Astrocyte of the spinal cord (primary cell): ENCODE measurements at places on chromosomes 7 and 10.

DNA sequence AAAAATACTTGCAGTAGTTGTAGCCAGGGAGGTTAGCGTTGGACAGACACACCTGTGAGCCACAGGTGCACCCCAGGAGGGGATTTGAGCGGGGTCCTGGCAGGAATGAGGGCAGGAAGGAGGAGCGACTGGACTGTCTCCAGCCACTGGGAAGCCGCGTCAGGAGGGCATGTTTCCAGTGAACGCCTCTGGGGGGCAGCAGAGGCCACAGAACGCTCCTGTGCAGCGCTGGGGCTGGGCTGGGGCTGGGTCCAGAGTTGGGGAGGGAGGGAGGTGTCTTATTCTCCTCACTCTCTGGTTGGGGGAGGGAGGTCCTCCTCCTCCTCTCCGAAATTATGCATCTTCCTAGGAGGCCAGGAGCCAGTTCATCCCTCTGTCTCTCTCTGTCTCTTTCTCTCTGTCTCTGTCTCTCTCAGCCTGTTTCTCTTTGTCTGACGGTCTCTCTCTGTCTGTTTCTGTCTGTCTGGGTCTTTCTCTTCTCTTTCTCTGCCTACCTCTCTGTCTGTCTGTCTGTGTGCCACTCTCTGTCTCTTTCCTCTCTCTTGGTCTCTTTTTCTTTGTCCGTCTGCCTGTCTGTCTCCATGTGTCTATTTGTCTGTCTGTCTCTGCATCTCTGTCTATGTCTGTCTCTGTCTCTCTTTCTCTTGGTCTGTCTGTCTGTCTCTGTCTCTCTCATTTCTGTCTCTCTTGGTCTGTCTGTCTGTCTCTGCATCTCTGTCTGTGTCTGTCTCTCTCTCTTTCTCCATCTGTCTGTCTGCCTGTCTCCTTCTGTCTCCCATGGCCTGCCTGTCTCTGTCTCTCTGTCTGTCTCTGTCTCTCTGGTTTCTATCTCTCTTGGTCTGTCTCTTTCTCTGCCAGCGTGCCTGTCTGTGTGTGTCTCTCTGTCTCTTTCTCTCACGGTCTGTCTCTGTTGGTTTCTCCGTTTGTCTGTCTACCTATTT, 9.9 kb upstream of the PSMG3 start:
- peak; percentile 43 for DNase-seq

- no peak for DNase-seq
Observed at GRCh38 chr10:14926722-14927416, 27.0 kb downstream of the DCLRE1C start.

DNA sequence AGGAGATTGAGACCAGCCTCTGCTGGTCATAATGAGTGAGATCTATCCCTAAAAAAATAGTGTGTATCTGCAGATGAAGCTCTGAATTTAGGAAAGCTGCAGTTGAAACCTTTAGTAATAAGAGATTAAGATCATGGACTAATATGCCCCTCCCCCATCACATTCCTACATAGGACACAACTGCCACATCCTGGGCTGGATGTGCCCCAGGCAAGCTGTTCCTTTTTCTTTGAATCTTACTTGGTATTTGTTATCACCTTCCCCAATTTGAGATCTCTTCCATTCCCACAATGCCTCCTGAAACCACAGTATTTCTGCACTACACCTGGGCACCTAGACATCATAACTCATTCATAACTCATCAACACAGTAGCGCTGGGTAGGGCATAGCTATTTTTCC, 74.1 kb downstream of the DOCK1 start:
- DNase-seq, result no peak

DNA sequence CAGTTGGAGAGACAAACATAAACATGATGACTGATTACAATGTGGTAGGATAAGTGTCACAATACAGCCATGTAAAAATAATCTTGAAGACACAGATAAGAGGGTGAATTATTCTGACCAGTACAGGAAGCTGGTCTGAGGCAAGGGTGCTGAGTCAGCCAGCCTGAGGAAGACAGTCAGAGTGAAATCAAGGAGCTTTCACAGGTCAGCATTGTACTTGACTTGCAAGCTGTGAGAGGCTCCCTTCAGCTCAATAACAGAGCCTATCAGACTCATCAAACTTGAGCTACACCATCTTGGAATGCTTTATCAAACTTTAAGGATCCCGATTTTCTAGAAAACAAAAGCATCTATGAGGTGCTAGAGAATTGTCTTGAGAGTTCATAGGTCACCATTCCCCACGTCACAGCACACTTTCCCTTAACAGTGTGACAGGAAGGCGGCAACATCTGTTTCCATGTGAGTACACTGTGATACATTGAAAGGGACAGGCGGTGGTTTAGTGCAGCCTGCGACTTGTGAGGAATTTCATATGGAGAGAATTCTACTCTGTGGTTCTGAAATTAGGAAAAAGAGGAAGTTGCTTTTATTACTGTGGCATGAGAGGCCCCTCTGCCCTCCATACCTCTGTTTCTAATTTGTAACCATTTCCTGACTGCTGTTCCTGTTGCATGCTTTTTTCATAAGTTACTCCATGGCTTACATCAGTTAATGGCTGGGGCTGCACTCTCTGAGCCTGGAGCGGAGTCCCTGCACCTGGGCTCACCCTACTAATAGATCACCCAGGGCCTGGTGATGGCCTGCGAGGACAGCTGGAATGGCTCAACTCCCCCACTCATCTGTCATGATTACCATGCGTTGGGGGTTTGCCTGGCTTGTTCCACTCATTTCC, 417.1 kb downstream of the SUGCT start:
- DNase-seq, result peak; percentile 60

GRCh38 chr10:50431133-50431532, 179.8 kb upstream of the ASAH2 start:
- DNase-seq, result peak; percentile 54

GRCh38 chr10:119541459-119542356, 811 bp downstream of the RGS10 start:
- DNase-seq, result peak; percentile 16

DNA sequence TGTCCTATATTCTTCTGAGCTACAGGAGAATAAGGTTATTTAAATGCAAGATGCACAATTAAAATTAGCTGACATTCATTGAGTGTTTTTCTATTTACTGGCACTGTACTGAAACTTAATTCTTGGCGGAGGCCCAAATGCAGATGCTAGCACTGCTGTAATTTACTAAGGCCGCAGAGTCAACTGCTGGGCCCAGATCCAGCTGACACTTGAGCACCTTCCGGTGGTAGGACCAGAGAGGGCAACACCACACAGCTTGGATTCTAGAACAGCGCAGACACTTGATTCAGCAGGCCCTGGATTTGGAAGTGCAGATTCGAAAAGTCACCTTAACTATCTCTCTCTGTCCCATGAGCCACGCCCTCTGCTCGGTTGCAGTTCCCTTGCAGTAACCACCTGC, 228.6 kb upstream of the TMEM72 start:
- DNase-seq, result no peak

GRCh38 chr10:4568086-4568485, 257.9 kb upstream of the AKR1E2 start:
- DNase-seq, result no peak

GRCh38 chr10:43262397-43262901, 4.4 kb downstream of the RASGEF1A start:
- no peak for DNase-seq

- peak; percentile 90 for DNase-seq
Observed at GRCh38 chr10:34433241-34434076, 381.6 kb downstream of the PARD3 start.

GRCh38 chr7:34107276-34107675, 201.9 kb downstream of the BMPER start:
- DNase-seq, result peak; percentile 44

GRCh38 chr7:81165070-81165469, 246.2 kb upstream of the SEMA3C start:
- DNase-seq, result no peak

DNA sequence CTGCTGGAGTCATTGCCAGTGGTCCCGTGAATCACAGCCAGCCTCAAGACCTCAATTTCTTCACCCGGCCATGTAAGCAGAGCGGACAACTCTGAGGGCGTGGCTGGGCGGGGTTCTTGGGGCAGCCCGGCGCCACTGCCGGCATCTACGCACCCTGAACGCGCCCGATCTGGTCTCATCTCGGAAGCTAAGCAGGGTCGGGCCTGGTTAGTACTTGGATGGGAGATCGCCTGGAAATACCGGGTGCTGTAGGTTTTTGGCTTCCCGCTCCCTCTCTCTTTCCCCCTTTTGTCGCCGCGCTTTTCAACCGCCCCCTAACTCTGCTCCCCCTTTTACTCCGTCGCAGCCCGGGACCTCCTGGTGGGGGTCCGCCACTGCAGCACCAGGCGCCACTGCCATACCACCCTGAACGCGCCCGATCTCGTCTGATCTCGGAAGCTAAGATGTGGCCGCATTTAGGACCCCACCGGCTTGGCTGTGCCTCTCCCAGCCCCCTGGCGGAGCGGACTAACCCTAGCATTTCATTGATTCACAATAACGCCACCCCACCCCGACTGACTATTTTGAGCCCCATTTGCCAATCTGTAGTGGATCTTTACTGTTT, 25.3 kb downstream of the GARIN1A start:
- peak; percentile 54 for DNase-seq

DNA sequence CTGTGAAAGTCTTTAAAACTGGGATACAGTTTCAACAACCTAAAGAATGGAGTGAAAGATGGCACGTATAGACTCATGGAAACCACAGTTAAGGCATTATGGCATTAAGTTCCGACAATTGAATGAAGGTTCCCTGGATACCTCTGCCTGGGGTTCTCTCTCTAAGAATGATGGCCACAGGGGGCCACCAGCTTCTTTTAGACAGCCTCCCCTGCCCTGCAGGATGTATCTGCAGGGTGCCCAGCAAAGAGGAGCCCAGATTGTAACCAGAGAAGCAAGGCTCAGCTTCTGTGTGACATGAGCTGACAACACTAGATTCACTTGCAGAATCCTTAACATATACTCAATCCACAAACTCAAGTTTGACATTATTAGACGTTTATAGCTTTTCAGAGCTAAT, 645.4 kb downstream of the PARD3 start:
- DNase-seq, result no peak
